ENCODE measurements at places on chromosomes 5 and 9.

DNA sequence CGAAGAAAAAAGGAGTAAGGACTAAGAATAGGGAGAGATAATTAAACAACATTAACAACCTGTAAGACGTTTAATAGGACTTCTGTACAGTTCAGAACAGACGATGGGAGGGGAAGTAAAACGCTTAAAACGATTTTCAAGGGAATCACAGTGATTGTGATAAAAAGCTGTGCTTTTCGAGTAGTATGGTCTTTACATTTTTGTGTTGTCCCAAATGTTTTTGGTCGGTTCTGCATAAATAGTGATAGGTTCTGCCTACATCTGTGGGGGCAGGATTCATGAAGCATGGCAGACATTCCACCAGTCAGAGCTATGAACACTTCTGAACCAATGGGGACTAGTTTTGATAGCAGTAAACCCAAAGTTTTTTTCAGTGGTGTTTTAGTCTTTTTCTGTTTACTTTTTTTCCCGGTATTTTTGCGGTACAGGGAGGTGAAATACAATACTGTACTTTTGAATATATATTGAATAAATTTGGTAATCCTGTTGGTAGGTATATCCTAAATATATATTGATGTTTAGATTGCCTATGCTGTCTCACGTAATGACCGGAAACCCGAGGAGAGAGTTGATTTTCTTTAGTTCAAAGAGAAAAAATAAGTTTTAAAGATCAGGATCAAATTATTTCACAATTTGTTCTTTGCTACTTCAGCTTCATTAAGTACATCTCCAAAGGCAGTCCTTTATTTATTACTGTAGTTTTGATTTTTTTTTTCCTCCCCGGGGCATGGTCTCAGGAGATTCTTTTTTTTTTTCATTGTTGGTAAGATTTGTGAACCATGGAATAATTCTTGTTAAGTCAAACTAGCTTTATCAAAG, 1.3 kb downstream of the ERBIN start:
- no peak for DNase-seq

GRCh38 chr9:121055642-121056143, 5.6 kb upstream of the C5 start:
- no peak for DNase-seq

DNA sequence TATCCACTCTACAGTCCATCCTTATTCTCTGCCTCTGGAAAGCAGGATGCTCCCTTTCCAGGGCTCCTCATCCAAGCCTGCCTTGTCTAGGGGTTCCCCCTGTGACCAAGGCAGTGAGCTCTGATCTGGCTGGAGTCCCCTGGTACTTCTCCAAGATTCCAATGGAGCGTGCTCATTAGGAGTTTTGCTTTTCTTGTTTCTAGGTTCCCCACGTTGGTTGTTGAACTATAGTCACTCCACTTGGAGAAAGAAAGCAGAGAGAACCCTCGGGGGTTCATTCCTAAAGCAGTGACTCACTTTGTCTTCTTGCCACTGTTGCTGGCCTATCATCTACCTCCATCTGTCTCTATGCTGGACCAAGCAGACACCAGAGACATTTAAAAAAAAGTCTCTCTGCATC, 192.6 kb downstream of the TLE4 start:
- no peak for DNase-seq

DNA sequence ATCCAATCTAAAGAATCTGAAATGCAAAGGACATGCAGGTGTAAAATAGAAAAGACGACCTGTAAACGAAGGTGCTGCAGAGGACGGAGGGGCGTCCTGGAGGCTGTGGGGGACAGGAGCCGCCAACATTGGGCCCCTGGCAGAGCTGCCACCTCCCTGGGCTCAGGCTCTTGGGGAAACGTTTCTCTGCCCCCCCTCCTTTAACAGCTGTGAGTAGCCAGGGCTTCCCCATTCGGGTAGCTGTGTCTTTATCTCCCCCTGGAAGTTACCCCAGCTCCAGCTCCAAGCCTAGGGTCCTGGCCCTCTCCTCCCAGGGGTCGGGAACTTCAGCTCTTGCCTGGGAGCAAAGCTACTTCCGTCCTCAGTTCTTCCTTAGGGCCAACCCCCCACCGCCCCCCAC, 51.5 kb downstream of the PSD2 start:
- no peak for DNase-seq

- no peak for DNase-seq
Observed at GRCh38 chr5:36680066-36680465, 73.7 kb downstream of the SLC1A3 start.

DNA sequence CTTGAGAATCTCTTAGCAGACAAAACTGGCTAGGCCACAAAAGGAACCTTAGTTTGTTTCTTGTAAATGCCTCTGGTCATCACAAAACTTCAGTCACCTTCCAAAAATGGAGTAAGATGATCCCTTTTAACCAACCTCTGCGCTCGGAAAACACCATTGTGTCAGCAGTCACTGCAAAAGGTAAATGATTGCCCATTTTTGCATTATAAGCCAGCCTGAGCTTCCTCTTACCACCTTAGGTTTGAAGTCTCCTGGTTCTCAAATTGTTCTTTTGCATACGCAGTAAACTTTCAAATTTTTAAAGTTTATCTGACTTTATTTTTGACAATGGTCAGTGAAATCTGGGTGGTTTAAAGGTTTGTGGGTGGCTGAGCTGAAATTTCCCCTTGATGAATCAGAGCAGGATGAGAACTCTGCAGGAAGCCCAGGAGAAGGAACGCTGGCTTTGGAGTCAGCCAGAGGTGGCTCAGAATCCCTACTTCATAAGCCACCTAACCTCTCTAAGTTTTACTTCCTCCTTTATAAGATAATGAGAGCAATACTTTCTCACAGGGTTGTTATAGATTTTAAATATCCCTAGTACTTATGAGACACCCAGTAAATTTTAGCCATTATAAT, 131.4 kb downstream of the MED10 start:
- DNase-seq: no peak

DNA sequence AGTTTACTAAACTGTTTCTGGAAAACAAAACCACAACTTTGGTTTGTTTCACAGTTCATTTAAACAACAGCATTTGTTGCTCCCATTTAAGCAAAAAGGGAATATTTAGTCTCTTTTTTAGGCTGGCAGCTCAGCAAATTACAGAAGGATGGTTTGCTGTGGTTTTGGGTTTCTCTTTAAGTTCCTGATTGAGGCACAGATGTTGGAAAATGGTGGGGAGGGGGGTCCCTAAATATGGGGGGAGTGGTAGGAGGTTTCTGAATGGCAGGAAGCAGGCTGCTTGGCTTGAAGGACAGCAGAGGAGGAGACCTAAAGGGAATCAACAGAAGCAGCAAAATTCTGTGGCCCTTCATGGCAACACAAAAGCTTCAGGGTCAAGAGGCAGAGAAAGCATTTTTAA, 263.4 kb downstream of the ZSWIM6 start:
- no peak for DNase-seq

DNA sequence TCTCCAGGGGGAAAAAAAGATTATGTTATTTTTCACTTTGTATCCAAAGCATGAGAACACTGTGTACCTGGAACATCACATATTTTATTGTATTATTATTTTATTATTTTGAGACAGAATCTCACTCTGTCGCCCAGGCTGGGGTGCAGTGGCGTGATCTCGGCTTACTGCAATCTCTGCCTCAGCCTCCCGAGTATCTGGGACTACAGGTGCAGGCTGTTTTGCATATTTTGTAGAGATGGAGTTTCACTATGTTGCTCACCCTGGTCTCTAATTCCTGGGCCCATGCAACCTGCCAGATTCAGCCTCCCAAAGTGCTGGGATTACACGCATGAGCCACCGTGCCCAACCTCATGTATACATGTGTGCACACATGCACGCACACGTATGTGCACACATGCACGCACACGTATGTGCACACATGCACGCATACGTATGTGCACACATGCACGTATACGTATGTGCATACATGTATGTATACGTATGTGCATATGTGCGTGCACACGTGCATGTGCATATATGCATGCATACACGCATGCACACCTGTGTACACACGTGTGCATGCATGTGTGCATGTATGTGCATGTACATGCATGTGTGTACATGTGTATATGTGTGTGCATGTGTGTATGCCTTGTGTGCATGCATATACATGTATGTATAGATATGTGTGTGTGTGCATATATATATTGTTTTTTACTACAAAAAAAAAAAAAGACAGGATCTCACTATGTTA, 9.5 kb upstream of the UGCG start:
- DNase-seq: no peak

DNA sequence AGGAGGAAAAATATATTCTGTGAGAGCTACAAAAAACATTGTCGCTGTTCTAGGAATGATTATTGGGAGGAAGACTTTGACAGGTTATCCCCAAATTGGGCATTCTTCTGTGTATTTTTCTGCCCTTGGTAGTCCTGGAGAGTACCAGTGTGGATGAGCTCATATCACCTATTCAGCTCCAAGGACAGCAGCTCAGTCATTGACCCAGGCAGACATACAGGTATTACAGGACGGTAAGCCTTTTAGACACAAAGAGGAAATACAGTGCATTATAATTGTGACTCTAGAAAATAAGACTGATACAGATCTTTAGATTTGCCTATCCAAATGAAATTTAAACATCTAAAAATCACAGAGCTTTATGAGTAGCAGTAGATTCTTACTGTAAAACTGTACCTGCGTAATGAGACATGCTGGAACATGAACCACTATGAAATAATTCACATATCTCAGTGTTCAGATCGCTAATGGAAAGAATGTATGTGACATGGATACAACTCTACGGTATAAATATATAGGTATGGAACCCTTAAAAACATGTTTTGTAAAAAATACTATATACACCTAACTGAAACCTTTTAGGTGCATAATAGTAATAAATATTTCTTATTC, 56.0 kb downstream of the PLK2 start:
- no peak for DNase-seq

DNA sequence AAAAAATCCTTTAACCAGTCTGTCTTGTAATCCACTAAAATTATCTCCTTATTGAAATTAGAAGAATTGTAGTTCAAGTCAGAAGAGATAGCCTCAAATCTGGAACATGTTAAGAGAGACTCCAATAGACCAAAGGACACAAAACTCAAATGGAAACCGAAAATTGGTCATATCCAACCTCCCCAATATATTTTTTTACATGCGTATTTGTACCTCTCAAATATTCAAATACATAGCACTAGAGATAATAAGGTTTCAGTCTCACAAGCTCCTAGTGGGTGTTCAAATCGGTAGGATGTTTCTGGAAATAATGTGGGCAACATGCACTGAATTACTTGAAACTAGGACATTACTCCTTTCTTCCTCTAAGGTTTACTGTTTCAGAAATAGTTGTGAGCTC, 33.5 kb downstream of the EPB41L4A start:
- DNase-seq: no peak

GRCh38 chr5:142796492-142797109, 26.4 kb downstream of the ARHGAP26 start:
- DNase-seq: no peak

DNA sequence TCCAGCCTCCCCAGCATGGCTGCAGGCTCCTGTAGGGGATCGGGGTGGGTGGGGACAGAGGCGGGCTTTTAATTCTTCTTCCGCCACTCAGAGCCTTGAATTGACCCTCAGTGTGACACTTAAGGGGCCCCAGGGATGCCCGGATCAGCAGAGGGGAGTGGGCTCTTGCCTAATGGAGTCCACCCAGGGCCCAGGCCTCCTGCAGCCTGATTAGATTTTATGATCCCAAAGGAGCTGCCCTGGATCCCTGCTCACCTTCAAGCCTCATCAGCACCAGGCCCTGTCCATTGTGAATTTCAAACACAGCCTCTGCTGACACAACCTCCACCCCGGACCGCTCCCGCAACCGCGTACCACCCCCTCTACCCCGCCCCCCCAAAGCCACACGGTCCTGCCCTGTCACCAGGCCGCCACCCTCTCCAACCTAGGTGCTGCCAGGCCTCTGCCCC, 214.1 kb upstream of the IER5L start:
- DNase-seq: no peak

DNA sequence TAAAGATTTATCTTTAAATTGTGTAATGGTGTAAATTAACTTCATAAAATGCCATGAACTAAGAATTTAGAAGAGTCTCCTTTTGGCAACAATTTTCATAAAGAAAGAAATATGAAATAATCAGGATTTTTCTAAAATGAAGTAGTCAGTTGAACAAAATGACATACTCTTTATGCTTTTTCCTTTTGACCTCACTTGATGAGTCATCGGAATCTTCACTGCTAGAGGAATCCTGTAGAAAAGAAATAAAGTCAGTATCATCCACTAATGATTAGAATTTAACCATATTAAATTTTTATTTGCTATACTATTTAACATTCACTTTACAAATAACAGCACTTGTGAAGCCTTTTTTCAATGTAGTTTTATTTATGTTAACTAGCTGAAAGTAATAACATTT, 26.1 kb downstream of the CHD1 start:
- no peak for DNase-seq

DNA sequence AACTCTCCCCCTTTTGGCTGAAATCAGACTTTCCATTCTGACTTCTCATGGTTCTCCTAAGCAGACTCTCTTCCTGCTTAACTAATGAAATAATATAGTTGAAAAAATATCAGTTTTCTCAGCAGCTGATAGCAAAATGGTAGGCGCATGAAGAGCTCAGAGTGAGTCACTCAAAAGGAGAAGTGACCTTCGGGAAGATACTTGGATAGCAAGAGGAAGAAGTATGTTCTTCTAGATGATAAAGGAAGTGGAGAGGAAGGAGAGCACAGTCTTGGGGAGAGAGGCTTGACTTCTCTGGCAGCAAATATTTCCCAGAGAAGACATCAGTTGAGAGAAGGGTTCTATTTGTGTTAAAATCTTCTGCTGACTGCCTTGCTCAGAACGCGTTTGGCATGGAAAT, 101.5 kb downstream of the TAF11L14 start:
- no peak for DNase-seq

GRCh38 chr5:119187776-119188529, 117.1 kb downstream of the DMXL1 start:
- DNase-seq: no peak
